Myocyte (in vitro differentiated cells): ENCODE measurements at places on chromosomes 11 and 22.
A peak's percentile ranks its signal among the peaks of the same experiment; 100 is the strongest.

DNA sequence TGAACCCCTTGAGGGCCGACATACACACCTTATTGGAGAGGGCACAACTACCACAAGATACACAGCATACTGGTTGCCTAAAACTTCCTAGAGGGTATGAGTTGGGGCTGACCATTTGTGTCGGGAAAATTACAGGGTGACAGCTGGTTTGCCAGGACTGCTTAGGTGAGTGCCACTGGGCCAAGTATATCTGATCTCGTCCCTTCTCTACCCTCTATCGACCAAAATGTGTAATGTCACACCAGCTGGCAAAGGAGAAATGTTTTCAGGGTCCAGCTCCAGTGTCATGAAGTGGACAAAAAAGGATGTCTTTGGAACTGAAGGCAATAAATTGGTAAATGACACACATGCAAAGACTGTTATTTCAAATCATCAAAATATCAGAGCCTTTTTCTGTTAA, 126.1 kb downstream of the PGR start:
- no peak for DNase-seq

DNA sequence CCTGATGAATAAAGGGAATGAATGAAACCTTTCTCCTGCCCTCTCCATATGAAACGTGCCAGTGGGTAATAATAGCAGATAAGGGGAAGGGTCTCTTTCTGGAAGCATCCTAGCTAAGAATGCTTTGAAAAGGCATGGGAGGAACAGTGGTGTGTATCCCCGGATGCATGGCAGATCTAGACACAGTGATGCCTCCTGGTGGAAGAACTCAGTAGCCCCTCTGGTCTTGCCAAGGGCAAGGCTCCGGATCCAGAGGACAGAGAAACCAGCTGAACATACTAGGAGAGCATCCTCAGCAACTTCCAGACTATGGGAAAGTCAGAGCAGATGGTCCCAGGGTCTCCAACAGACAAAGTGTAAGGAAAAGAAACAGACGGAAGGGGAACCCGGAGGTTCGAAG, 6.4 kb downstream of the BAIAP2L2 start:
- DNase-seq, result peak; percentile 36

DNA sequence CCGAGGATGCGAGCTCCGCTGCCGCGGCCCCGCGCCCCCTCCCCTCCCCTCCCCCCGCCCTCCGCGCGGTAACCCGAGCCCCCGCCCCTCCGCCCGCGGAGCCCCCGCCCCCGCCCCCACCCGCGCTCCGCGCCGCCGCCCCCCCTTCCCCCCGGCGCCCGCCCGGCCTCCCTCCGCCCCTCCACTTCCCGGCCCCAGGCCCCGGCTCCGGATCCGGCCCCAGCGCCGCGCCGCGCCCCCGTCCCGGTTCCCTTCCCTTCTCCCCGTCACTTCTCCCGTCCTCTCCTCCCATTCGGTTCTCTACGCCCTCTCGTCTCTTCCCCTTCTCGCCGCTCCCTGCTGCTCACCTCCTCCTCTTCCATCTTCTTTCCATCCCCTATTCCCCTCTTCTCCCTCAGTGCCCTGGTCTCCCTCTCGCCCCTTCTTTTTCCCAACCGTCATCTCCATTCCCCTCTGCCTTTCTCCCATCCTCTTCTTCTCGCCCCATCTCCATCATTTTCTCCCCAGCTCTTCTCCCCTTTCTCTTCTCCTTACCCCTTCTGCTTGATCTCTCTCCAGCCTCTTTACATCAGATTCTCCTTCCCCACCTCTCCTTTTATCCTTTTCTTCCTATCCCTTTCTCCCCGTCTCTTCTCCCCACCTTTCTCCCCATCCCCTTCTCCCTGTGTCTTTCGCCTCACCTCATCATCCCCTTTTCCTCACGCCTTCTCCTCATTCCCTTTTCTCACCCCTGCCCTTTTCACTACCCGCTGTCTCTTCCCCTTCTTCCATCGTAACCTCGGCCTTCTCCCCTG, at the start of gene DCHS1:
TSS of gene DCHS1 (minus strand) at position 20 of the 794 bp plus-strand sequence. CDS start 14,196 bp downstream, outside the sequence.
- DNase-seq, result no peak

GRCh38 chr11:57278721-57279095, 41.7 kb upstream of the APLNR start:
- no peak for DNase-seq

DNA sequence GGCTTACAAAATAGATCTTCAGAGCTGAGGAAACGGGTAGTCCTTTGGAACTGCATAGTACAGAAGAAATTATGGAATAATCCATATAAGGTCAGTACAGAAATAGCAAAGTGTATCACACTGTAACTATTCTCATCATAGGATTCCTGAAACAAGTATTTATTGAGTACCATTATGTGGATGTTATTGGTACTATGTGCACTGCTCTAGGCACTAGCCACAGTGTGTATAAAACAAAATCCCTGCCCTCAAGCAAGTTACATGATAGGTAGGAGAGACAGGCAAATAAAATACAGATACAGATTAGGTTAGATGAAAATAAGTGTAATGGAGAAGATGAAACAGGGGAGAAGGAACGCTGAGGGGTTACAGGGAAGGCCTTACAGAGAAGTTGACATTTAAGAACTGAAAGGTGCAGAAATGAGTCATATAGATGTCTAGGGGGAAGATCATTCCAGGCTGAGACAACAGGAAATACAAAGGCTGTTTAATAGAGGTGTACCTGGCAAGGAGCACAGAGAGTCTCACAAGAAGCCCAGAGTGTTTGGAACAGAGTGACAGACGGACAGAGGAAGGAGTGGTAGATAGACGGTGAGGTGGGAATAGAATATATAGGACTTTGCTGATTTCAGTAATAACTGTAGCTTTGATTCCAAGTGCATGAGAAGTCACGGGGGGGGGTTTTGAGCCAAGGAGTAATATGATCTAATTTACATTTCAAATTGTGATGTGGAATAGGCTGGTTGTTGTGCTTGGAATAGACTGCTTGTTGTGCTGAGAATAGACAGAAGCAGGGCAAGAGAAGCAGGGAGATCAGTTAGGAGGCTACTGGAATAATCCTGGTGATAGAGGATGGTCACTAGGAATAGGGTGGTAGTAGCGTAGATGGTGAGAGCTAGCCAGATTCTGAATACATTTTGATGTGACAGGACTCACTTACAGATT, 13.7 kb downstream of the RNF141 start:
- DNase-seq, result no peak

DNA sequence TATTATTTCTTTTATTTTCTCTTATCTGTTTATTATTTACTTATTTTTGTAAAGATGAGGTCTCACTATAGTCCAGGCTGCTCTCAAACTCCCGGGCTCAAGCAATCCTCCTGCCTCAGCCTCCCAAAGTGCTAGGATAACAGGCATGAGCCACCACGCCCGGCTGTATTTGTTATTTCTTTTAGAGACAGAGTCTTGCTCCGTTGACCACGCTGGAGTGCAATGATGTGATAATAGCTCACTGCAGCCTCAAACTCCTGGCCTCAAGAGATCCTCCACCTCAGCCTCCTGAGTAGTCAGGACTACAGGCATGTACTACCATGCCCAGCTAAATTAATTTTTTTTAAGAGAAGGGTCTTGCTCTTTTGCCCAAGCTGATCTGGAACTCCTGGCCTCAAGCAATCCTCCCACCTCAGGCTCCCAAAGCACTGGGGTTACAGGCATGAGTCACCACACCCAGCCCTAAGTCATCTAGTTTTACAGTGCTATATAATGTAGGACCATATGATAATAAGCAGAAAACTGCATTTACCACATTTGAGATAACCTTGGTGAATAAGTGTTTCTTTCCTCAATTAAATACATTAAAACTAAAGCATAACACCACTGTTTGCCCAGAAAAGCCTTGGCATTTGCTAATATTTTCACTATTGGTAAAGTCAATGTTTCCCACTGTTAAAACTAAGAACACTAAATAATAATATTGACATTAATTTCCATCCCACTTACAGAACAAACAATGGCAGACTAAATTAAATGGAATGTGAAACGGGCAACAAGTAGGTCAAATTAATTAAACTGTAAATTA, 127.5 kb downstream of the SIK3 start:
- no peak for DNase-seq

GRCh38 chr22:42964994-42965699, 49.8 kb downstream of the PACSIN2 start:
- DNase-seq, result no peak

DNA sequence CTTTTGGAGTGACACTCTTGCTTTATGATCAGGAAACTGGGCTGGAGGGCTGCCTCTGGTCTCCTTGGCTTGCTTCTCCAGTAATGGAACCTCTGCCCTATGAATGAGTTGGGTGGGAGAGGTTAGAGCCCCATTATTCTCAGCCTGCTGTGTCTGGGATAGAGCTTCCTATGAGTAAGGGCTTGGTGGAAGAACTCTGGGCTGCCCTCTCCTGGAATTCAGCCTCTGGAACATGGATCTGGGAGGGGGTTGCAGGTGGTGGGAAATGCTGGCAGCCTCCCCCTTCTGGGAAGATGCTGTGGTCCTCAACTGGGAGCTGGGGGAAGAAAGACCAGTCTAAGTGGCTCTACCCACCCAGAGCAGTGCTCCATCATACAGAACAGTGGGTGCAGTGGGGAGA, 81.8 kb upstream of the SYN3 start:
- DNase-seq, result no peak

DNA sequence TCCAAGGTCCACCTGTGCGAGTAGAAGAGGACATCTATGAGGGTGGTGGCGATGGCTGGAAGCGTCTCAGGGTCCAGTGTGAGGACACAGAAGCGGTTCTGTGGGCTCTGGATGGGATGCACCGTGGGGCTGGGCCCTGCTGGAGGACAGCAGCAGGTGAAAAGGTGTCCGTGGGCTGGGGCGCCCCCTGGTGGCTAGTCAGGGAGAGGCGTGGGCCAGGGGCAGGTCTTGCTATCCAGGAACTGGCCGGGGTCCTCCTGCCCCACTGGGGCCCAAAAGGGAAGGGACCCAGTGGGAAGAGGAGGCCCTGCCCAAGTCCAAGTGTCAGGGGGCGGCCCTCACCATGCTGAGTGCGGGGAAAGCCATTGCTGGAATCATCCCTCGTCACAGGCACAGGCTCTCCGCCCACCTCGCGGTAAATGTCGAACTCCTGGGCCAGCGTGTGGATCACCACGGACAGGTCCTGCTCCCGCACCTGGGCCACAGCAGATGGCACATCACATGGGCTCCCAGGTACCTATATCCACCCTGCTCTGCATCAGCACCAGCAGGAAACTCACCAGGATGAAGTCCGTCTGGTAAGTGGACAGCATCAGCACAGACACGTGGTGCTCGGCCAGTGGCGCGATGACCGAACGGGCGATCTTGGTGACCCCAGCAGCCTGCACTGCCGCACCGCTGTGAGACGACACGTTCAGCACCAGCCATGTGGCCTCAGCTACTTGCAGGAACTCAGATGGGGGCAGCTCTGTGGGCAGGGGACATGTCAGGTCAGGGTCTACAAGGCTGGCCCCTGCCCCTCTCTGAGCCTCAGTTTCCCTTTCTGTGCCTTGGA, 2.3 kb downstream of the CASTOR1 start:
- DNase-seq, result no peak

DNA sequence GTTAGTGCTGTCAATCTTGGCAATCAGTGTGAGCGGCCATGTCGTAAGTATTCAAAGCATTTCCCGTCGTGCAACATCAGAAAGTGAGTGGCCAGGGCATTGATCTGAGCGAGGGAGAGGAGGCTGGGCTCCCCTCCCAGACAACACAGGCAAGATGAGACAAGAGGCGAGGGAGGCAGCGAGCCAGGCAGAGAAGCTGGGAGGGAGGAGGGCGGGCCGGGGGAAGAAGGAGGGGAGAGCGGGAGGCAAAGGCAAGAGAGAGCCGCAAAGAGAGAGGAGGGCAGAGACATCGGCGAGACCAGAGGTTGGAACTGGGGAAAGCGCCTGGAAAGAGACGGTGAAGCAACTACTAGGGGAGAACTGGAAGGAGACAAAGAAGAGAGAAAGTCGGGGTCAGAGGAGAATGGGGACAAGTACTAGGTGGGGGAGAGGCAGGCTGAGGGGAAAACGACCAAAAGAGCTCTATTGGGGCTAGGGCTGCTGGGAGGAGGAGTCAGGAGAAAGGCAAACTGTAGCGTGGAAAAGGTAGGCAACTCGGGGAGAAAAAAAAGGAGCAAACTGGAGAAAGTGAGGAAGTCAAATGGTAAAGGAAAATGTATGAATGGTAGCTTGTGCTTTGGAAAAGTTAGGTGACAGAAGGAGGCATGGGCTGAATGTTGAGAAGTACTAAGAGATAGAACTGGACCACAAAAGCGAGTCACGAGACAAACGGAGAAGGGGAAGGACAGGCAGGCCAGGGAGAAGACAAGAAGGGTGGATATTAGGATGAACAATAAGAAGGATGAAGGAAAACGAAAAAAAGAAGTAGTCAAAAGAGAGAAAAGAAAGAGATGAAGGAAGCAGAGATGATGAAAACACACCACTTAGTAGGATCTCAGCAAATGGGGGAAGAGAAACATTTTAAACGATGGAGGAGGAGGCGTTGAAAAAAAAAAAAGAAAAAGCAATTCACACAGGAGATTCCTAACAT, 130.5 kb upstream of the C11orf58 start:
- no peak for DNase-seq

GRCh38 chr11:66292543-66293332, 1.0 kb downstream of the TMEM151A start:
- DNase-seq, result no peak

DNA sequence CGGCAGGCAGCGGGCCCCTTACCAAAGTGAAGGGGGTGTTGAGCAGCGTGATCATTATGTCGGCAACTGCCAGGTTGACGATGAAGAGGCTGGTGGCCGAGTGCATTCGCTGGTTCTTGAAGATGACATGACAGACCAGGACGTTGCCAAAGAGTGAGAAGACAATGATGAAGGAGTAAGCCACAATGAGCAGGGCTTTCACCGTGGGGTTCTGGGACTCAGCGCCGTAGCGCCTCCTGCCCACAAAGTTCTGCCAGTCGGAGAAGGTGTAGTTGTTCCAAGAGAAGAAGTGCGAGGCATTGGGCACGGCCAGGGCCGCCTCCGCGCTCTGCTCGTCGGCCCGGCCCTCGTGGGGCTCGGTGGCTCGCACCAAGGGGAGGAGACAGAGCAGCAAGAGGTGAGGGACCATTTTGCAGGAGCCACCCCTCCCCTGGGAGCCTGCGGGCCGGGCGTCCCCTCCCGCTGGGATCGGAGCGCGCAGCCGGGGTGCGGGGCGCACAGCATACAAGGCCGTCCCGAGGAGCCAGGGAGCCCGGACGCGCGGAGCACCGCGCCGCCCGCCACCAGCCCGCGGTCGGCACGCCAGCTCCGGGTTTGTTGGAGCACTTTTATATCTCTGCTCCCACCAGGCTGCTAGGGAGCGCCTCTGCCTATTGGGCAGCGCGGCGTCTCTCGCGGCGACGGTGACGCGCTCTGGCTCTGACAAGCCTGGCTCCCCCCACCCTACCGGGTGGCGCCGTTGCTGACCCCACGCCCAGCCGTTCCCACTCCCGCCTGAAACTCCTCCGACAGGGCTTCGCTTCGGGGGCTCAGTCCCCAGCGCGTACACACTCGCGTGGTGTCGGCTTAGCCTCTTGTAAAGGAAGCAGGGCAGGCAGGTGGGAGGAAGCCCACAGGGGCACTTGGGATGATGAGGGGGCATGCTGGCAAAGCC, at the start of gene GPR83:
TSS of gene GPR83 (minus strand) at position 581 of the 934 bp plus-strand sequence. CDS start at position 409, 172 bp downstream.
- DNase-seq, result no peak
